ENCODE measurements at places on chromosomes 11 and 22.

GRCh38 chr11:10927538-10927937 is 69.7 kb upstream of the ZBED5 start:
- no peak for DNase-seq

- DNase-seq: no peak
Measured at GRCh38 chr11:45485070-45485707, 180.2 kb downstream of the CHST1 start.

DNA sequence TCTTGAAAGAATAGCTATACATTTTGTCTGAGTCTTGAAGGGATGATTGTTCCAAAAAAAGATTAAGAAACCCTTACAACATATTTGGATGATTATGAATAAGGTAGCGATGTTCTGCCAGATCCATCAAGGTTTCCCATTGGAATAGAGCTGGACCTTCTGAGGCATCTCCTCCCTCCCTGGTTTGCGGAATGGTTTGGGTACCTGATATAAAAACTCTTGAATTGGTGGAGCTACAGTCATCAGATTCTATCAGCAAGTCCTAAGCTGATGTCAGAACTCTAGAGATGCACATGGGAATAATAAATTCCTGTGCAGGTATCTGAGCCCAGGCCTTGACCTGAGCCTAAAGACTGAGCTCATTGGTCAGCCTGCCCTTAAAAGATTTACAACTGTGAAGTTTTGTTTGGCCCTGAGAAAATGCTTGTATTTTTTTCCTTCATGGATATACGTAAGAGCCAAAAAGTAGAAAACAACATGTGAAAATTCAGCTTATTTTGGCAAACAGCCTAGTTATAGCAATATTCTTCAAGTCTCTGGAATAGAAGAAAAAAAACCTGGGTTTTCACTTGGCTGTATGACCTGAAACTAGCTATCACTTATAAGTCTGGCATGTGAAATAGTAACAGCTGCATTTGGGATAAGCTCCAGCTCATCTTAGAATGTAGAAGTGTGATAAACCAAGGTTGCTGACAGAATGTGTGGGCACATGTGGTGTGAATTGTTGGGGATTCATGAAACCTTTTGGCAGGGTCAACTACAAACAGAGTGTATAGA is 265.7 kb upstream of the CTSC start:
- DNase-seq: no peak

- no peak for DNase-seq
Measured at GRCh38 chr11:115739878-115740277, 235.7 kb upstream of the CADM1 start.

DNA sequence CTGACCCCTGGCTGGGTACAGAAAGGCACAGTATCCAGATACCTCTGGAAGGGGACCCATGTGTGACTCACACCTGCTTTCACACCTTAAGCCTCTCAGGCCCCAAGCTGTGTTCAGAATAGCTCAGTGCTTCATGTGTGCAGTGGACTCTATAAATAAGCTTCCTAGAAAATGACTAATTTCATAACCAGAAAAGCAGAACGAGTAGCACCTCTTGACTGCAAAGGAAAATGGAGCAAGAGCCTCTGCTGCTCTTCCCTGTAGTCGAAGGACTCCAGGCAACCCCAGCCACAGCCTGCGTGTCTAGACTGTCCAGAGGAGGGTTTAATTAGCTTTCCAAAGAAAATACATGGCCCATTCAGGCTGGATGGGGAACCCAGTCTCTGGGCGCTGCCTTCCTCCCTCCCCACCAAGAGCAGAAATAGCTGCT is 23.1 kb downstream of the PTPN5 start:
- DNase-seq: no peak

GRCh38 chr22:31730344-31730711 is 19.6 kb downstream of the PRR14L start:
- no peak for DNase-seq

DNA sequence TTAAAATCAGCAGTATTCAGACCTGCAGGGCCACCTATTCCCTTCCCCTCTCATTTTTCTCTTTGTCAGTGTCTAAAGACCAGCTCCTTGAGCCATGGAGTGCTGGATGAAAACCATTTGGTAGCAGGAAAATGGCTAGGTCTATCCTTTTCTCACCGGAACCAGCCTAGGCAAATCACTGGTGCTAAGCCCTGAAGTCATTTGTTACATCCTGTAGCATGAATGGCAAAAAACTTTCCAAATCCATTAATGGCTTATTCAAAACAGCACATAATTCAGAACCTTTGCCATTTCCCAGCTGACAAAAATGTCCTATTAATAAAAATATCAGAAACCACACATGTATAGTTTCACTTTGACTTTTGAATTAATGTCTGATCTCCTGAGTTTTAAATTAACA is 209.5 kb upstream of the E2F8 start:
- no peak for DNase-seq

DNA sequence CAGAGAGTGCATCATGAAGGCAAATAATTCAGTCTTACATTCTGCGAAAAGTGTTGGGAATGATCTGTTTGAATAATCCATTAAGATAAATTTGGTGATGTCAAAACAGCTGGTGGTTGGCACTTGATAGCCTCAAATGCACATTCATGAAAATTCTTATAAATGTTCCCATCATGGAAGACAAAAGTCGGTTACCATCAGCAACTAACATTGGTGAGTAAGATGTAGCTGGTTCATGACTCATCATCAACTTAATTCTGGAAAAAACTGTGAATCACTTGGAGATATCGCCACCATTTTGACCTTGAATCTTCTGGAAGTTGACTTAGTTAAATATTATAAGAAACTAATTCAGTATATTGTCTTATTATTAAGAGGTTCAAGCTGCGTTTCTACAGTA is 11.2 kb downstream of the CRYBB1 start:
- DNase-seq: no peak

DNA sequence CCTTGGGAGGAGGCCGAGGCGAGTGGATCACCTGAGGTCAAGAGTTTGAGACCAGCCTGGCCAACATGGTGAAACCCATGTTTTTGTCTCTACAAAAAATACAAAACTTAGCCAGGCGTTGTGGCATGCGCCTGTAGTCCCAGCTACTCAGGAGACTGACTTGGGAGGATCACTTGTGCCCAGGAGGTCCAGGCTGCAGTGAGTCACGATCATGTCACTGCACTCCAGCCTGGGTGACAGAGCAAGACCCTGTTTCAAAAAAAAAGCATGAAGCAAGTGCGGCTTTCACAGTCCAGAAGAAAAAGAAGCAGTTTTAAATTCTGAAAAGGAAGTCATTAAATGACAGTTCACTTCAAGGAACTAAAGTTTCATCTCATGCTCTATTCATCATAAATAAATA is 7.1 kb upstream of the LTO1 start:
- no peak for DNase-seq
